RWPE1 (cell line): ENCODE measurements at places on chromosomes 16 and 17.
A peak's percentile ranks its signal among the peaks of the same experiment; 100 is the strongest.

DNA sequence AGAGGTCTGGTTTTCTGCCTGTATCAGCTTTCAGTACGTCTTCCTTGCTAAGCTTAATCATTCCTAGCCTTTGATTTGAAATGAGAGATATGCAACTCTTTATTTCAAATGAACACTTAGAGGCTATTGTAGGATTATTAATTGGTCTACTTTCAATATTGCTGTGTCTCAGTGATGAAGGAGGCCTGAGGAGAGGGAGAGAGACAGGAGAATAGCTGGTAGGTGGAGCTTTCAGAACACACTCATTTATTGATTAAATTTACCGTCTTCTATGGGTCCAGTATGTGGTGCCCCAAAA is 187.0 kb downstream of the BCAS3 start:
- no peak for DNase-seq

DNA sequence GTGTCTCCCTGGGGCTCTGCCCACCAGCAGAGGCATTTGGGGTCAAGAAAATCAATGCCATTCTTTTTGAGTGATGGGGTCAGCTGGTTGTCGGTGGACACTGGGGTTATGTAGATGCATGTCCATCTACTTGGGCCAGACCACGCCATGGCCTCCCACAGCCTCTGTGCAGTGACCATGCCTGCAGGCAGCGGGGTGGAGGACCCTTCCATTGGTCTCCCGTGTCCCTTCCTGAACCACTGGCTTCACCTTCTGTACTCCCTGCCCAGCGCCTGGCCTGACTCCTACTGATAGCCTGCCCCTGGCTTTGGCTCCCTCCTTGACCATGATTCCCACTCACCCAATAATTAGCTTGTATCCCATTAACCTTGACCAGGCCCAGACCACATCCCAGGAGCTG is 28.0 kb upstream of the SPNS3 start:
- no peak for DNase-seq

- DNase-seq = no peak
These were observed 78.8 kb downstream of the CES1 start for GRCh38 chr16:55754056-55754455.

GRCh38 chr17:49741009-49741691 is 22.8 kb downstream of the FAM117A start:
- DNase-seq = no peak

GRCh38 chr16:30829130-30830071 is 42.4 kb upstream of the ZNF629 start:
- no peak for DNase-seq

DNA sequence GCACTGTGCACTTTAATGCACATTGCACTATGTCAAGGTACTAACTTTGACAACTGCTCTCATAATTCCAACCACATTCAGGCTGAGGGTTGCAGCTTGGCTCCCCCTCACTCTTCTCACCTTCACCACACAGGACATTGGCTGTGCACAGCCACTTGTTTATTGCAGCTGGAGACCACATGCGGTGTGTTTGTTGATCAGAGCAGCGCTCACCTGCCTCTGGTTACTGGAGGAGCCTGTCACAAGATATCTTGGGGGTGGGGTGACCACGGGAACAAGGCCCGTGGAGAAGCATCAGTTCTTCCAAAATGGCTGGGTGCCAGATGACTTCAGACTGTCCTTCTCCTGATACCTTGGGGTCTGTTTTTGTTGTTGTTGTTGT is 10.6 kb upstream of the CCL5 start:
- no peak for DNase-seq

- no peak for DNase-seq
These were observed 38.5 kb upstream of the ETV4 start for GRCh38 chr17:43584666-43585102.

DNA sequence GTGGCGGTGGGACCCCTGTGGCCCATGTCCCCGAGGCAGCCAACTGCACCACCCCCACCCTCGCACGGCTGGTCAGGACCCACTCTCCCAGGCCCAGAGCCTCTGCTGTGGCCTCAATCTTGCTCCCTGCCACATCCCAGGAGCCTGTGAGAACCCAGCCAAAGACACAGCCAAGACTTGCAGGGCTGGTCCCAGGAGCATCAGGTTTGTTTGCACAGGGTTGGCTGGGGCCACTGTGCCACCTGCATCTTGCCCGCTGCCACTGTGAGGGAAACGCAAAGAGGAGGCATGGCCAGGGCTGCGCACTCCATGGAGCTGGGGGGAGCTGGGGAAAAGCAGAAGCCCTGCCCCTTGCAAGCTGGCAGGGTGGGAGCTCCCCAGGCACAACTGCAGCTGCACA is 92.5 kb downstream of the SSH2 start:
- DNase-seq = no peak

DNA sequence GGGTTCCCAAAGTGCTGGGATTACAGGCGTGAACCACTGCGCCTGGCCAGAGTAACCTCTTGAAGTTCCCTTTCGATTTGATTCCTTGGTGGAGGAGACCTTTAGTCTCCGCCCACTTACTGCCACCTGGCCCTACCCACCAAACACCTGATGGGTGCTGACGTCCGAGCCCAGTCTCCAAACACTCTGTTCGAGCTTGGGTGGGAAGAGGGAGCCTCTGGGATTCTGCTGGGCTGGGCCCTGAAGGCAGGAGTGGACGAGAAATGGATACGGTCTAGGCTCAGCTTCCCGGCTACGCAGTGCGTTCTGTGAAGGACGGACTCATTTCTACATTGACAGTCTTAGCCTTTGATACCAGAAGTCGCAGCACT is 870 bp upstream of the ITGA3 start:
- DNase-seq = peak; percentile 84

- no peak for DNase-seq
These were observed 24.2 kb upstream of the CHMP6 start for GRCh38 chr17:80967404-80967872.

- no peak for DNase-seq
These were observed 81.1 kb downstream of the MSI2 start for GRCh38 chr17:57337390-57337789.

GRCh38 chr17:4691686-4692085 is 12.3 kb downstream of the PELP1 start:
- no peak for DNase-seq

- DNase-seq = no peak
These were observed 54.9 kb downstream of the GRB7 start for GRCh38 chr17:39792526-39793221.

DNA sequence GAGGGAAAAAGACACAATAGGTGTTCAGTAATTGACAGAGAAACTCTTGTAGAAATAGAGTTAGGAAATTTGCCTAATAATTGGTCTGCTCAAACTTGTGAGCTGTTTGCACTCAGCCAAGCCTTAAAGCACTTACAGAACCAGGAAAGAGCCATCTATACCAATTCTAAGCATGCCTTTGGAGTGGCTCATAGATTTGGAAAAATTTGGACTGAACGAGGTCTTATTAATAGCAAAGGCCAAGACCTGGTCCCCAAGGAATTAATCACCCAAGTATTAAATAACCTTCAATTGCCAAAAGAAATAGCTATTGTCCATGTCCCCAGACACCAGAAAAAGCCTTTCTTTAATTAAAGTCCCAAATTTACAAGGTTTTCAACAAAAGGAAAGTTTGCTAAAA is 90.3 kb downstream of the EMP2 start:
- DNase-seq = no peak

DNA sequence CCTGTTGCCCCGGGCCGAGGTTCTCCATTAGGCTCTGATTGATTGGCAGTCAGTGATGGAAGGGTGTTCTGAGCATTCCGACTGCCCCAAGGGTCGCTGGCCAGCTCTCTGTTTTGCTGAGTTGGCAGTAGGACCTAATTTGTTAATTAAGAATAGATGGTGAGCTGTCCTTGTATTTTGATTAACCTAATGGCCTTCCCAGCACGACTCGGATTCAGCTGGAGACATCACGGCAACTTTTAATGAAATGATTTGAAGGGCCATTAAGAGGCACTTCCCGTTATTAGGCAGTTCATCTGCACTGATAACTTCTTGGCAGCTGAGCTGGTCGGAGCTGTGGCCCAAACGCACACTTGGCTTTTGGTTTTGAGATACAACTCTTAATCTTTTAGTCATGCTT is 74.2 kb downstream of the HAPSTR1 start:
- DNase-seq = no peak

DNA sequence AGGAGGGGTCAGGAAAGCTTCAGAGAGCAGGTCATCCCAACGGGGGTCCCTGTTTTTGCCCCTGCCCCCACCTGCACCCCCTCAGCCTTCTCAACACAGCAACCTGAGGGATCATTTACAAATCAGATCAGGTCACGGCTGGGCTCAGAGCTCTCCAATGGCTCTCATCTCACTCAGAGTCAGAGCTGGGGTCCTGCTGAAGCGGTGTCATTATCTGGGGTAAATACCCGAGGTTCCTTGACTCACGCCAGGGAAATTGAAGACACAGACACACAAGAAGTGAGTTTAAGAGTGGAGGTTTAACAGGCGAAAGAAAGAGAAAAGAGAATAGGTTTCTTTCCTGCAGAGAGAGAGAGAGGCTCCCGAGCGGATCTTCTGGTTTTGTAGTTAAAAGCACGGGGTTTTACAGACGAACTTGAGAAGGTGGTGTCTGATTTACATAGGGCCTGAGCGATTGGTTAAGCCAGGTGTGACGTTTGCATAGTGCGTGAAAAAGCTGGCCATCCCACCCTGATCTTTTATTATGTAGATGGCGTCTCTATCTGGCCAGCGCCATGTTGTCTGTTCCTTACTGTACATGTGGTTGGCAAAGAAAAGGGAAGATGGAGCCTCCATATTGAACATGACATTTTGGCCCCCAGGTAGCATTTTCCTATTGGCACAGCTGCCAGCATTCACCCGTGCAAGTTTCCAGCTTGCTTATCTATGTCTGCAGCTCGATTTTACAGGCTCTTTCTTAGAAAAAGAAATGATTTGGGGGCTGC is 51.4 kb downstream of the WSB1 start:
- no peak for DNase-seq

DNA sequence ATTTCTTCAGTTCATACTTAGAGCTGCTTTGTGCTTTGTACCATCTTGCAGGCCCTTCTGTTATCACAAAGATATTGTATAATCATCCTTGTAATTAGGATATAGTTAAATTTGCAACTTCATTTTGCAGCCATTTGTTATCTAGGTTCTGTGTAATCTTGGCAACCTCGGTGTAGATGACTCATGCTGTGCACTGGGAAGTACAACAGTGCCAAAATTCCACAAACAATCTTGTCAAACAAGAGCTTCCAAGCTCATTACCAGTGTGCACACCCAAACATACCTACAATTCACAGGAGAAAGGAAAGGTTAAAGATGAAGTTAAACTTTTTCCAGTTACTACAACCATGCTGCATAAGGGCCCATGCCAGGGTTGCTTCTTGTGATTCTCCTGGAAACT is 1231.8 kb downstream of the CDH11 start:
- no peak for DNase-seq

DNA sequence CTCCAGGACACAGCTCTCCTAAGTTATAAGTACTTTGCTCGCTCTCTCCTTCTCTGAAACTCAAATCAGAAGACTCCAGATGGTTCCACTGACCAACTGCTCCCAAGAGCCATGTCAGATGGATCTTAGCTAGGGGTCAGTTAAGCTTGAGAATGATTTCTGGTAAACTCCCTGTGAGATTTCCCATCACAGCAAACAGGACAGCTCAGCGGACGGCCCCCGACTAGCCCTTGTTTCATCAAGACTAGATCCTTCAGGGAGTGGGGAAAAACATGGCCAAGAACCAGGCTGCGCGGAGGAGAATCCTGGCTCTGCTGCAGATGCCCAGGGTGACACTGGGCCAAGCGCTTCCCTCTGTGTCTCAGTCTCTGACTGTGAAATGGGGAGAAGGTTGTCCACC is 159.8 kb downstream of the C16orf78 start:
- no peak for DNase-seq

DNA sequence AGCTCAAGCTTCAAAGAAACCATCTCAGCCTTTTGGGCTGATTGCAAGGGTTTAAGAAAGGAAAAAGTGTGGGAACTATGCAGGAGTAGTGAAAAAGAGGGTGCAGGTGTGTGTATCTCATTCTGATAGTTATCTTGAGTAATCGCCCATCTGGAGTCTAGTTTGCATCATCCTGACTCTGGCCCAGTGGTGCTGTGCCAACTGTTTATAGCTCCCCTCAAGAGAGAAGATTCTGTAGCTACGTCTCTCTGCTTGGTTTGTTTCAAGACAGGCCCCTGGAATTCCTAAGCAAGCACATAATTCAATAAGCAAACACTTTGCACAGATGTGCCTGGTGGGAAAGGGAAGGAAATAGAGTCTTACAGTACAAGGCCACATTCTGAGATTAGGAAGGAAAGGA is 144.4 kb downstream of the HAPSTR1 start:
- no peak for DNase-seq

DNA sequence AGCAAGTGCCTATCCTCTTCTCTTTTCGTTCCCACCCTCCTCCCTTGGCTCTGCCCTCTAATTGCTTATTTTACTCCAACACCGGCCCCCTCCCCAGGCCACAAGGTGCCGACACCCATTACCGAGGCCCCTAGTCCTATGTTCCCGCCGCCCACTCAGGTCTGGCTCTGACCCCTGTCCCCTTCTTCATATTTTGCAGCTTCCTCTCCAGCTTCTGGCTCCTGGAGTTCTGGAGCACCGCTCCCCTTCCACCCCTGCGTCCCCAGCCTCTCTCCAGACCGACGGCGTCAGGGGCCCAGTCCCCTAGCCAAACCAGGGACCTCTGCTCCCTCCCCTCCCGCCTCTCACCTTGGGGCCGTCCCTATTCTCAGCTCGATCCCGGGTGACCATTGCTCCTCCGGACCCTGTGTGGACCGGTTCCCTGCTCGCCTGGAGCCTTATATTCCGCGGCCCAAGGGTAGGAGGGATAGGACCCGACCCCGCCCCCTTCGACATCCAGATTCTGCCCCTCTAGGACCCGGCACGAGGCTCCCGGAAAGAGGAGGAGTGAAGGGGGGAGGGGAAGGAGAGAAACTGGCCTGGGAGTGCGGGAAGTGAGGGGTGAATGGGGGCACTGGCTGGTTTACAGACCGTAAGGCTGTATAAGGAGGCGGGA is at the start of gene HES7:
HES7 (minus strand) TSS at position 412 of the 655 bp plus-strand sequence; CDS start at position 390, 22 bp downstream.
- peak; percentile 55 for DNase-seq

GRCh38 chr17:81489012-81489997 is 23.3 kb downstream of the ACTG1 start:
- no peak for DNase-seq

- no peak for DNase-seq
These were observed 2.8 kb downstream of the DHRS7C start for GRCh38 chr17:9788601-9789000.

DNA sequence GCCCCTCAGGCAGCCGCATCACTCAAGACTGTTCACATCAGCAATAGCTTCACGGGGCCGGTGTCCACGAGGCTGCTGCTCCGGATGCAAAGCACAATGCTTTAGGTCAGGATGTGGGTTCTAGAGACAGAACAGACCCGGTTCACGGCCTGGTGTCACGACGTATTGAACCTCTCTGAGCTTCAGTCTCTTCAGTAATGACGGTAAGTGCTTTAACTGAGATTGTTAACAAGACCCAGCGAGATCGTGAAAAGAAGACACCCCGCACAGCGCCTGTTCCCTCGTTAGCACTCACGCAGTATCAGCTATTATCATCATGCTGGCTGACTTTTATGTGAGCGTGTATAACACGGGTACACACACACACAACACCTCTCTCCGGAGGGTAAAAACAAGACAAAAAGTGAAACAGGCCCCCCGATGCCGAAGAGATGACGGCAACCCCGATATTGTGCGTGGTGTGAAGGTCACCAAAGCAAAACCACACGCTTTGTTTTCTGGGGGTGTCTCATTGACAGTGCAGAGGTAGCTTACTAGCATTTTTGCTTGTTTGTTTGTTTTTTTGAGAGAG is 21.4 kb upstream of the ABR start:
- no peak for DNase-seq

GRCh38 chr16:85783441-85783840 is 15.9 kb downstream of the EMC8 start:
- DNase-seq = no peak
